ENCODE measurements at places on chromosomes 1 and 21. TPM values are rescaled to one million over a fixed set of nuclear protein-coding genes. Genes with fewer than 3 reads are reported as not detected.

The HSPB7 gene
- 0.66 TPM for total RNA-seq

The RSPH1 gene
- not detected for total RNA-seq

The MMEL1 gene
- total RNA-seq, result not detected

The OR2M3 gene
- not detected for total RNA-seq

The GLUL gene
- total RNA-seq, result 262 TPM

The AMY1C gene
- not detected for total RNA-seq

The TSTD1 gene
- 1.8 TPM for total RNA-seq

The KPRP gene
- total RNA-seq, result not detected

The FAM72C gene
- total RNA-seq, result 4.7 TPM

The GJA4 gene
- not detected for total RNA-seq

The CYP4Z1 gene
- not detected for total RNA-seq

The DYRK3 gene
- total RNA-seq, result 26.3 TPM

The ITLN2 gene
- 0.90 TPM for total RNA-seq

The COL9A2 gene
- total RNA-seq, result 0.63 TPM

The BMP8A gene
- not detected for total RNA-seq

The CYP4B1 gene
- total RNA-seq, result not detected

The KRTAP7-1 gene
- total RNA-seq, result not detected

GRCh38 chr1:40842207-40842606, 20.0 kb downstream of the CITED4 start:
- no peak for DNase-seq

DNA sequence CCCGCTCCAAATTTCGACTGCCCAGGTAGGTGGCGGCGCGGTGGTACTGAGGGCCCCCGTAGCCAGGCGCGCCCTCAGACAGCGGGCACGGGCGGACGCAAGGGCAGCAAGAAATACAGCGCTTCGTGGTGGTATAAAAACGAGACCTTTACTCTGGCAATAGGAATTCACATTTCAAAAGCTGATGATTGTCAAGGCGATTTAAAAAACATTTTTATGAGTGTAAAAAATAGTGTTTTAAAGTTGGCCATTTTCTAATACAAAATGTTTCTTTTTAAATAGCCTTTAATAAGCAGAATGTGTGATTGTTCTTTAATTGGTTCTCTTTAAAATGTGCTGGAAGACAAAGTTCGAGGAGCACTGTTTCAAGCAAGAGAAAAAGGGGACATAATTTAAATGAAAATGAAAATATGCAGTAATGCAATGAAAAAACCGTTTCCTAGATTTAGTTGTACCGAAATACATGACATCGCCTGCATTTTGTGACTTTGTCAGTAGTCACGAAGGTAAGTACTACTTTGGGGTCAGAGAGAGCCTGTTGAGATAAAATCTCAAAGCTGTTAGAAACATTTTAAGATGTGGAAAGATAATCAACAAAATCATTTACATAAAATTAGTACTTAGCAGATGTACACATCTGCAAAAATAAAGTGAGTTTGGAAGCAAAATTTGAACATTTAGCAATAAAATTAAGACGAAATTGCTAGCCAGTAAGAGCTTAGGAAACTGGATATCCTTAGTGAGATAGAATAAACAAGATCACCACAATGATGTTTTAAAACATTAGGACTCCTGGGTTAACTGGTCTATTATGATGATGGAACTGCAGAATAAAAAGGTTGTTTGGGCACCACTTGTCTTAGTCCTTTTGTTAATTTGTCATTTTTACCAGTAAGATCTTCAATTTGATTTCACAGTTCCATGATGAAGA, 1.1 kb upstream of the PSMG1 start:
- DNase-seq, result no peak

DNA sequence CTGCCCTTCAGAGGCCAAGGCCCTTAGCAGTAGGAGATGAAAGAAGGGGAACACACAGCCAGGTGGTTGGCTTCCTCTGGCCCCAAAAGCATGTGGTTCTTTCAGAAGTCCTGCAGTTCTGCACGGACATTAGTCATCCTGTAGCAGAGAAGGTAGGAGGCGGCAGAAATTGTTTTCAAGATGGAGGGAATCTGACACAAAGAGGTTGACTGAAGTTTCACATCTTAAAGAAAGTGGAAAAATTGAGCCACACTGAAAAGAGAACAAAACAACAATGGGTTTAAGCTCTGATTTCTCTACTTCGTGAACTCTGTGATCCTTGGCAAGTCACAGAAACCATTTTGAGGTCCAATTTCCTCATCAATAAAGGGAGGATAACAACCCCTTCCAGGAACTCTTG, 125.3 kb upstream of the DNAH14 start:
- no peak for DNase-seq

DNA sequence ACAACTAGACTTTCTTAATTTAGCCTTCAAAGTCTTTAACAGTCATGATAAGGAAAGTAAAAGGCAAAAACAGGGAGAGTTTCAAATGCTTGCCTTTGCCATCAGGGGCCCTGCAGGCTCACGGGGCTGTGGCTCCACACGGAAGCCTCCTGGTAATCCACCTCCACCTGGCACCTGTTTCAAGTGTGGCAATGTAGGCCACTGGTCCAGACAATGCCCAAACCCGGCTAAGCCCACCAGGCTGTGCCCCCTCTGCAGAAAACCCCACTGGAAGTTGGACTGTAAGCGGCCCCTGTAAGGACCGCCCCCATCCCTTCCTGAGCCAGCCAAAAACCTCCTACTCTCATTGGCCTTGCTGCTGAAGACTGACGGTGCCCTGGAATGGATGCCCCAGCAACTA, 32.5 kb downstream of the VN1R5 start:
- DNase-seq, result no peak

DNA sequence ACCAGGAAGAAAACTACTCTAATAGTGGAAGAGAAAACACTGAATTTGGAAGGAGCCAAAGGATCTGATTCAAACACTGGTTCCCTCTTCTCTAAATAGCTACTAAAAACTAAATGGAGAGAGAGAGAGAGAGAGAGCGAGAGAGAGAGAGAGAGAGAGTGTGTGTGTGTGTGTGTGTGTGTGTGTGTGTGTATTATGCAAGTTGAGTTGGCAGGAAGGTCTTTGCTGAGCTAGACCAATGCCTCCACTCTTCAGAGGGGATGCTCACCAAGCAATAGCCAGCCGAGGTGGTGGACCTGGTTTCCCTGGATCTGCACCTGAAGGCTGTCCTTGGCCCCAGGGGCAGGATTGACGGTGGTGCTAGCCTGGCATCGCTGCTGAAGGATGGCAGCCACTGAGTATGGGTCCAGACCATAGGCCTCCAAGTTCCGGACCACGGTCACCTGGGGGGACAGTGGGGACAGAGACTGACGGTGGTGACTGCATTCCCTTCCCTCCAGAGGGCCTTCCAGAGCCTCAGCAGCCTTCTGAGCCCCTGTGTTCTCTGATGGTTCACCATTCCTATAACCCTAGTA, 18.8 kb downstream of the EIF2D start:
- no peak for DNase-seq

- DNase-seq, result no peak
These were observed 3.2 kb downstream of the NR0B2 start for GRCh38 chr1:26910343-26911160.

- no peak for DNase-seq
These were observed 128.0 kb upstream of the IRF2BP2 start for GRCh38 chr1:234737967-234738314.

DNA sequence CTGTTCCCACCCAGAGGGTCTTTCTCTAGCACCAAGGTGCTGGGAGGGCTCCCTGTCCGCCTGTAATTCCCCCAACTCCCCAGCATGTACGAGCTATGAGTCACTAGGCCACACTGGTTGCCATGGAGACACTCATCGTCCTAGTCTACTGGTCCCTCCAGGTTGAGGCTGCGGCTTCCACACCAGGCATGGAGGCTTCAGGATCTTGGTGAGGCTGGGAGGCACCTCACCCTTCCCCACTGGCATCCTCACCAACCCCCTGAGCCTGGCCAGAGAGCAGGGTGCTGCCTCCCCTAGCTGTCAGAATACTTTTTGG, 75.6 kb upstream of the KAZN start:
- no peak for DNase-seq

GRCh38 chr1:56355918-56356317, 223.4 kb downstream of the PLPP3 start:
- DNase-seq, result no peak

- DNase-seq, result no peak
These were observed 13.8 kb downstream of the PAXBP1 start for GRCh38 chr21:32757804-32758203.

DNA sequence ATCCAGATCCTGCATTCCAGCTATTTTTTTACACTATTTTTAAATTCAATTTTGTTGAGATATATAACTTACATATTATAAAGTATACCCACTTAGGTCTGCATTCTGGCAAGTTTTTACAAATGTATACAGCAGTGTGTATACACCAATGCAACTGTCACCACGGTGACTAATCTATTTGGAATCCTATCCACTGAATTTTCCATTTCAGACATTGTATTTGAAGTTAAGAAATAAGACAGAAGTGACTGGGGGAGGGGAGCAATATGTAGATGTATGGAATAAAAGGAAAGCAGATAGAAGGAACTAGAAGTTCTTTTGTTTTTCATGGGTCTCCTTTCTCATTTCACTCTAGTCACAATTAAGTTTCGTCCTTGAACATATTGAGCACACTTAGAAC, 431.5 kb upstream of the CHRM3 start:
- DNase-seq, result no peak

- DNase-seq, result peak; percentile 30
These were observed 8.1 kb downstream of the ADPRS start for GRCh38 chr1:36096500-36097432.

DNA sequence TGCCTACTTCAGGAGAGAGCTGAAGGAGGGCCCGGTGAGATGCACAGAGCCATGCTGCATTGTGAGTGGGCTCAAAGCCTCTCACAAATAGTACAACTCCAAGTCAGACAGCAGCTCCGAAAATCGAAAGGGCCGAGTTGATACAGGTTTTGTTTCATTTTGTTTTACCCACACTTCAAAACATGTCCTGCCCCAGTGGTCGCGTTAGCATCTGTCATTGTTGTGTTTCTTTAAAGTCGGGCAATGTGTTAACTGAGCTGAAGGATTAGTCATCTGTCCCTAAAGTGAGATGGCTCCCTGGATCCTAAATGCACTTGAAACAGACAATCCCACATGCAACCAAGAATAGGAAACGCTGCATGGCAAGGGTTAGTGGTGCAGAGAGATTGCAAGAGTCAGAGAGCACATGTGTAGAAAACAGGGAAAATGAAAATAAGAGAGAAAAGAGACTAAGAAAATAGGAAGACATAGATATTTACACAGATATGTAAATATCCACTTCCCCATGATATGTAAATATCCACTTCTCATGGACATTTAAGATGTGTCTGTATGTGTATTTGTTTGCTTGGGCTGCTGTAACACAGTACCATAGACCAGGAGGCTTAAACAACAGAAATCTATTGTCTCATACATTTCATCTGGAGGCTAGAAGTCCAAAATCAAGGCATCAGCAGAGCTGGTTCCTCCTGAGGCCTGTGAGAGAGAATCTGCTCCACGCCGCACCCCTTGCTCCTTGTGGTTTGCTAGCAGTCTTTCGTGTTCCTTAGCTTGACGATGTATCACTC, 131.4 kb upstream of the RAB4A start:
- DNase-seq, result no peak

DNA sequence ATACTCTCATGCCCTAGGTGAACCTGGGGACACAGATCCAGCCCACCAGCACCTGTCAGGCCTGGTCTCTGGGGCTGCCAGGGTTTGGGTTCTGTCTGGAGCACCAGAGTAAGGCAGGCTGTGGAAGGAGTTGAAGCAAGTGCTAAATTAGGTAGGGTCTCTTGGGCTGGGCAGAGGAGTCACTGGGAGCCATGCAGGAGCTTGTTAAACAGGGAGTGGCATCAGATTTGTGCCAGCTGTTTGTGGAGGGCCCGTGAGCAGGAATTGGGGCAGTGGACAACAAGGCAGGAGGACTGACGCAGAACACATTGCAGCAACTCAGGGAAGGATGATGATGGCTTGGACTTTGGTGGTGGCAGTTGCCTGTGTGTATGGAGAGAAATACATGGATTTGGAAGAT, 56.3 kb downstream of the PTPRF start:
- no peak for DNase-seq

- no peak for DNase-seq
These were observed 27.8 kb downstream of the RAB3B start for GRCh38 chr1:51962486-51963356.

DNA sequence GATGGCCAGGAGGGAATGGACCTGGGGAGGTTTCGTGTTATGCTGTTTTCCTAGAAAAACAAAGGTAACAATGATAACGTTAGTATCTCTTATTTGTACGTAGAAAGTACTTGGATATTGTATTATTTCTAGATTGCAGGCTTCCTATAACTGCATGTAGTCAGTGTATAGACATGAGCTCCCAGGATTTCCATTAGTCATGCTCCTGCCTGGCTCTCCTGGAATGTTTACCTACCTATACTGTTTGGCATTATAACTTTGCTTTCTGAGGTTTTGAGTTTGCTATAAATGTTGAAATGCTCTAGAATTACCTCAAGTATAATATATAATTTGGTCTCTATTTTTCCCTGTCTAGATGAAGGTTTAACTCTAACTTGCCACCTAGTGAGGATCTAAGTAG, 66.1 kb downstream of the TTC3 start:
- DNase-seq, result no peak

DNA sequence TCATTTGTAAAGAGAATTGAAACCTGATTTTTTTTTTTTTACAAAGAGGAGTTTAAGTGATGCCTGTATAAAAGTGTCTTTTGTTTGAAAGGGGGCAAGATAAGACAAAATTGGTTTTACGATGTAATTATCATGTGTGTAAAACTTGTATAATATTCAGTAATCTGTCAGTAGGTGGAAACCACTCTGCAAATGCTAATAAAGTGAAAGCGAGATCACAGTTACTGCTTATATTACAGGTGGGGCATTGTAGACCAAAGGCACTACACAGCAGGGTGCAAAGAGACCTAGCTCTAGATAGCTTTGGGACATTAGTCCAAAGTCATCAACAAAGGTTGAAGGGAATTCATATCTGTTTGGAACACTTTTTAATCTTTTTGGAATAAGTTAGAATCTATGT, 174.2 kb downstream of the LHX8 start:
- no peak for DNase-seq

GRCh38 chr21:16211339-16212303, 481.8 kb downstream of the USP25 start:
- DNase-seq, result peak; percentile 62

- no peak for DNase-seq
These were observed 52.1 kb downstream of the ZSCAN20 start for GRCh38 chr1:33524586-33524985.

DNA sequence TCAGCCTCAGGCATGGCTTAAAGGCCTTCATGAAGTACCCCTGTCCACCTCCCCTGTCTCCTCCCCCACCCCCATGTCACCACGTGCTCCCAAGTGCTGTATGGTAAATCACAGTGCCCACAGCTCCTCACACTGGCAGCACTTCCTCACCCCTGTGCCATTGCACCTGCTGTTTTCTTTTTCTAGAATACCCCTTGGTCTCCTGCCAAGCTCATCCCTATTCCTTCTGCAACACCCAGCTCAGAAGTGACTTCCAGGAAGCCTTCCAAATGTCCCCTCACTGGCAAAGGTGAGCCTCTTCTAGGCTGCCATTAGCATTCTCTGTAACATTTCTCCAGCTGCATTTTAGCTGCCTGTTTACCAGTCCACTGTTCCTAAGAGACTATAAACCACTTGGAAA, 9.4 kb downstream of the AKNAD1 start:
- no peak for DNase-seq

DNA sequence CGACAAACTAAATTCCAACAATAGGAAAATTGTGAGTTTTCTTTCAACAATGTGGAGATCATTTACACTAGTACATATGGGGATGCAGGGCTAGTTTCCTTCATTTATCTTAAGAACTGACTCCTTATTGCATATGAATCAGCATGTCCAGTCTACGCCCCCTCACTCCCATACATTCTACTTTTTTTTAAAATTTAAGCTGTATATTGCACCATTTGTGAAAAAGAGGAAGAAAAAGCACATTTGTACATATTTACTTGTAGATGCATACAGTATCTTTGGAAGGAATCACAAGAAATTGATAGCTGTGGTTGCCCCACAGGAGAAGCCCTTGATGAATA, 15.9 kb downstream of the VPS26C start:
- no peak for DNase-seq

Data from SK-MEL-5 (cell line).